Cortex of kidney (tissue), 1 donor: ENCODE measurements at places on chromosomes 12 and 14.

DNA sequence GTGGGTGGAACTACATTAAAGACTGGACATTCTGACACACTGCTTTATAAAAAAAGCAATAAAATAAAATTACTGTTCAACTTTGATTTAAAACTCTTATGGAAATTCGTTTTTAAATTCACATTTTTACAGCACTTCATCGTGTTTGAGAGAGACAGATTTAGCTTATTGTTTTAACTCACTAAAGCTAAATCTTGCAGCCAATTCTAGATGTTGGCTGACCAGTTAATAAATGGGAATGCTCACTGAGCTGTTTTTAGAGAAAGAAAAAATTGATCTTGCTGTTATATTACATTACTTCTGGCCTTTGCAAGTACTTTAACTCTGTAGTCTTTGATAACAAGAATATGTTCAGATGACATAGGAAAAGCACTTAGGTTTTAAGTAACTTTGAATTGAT lies 157.1 kb downstream of the PLCZ1 start:
- no peak for DNase-seq

DNA sequence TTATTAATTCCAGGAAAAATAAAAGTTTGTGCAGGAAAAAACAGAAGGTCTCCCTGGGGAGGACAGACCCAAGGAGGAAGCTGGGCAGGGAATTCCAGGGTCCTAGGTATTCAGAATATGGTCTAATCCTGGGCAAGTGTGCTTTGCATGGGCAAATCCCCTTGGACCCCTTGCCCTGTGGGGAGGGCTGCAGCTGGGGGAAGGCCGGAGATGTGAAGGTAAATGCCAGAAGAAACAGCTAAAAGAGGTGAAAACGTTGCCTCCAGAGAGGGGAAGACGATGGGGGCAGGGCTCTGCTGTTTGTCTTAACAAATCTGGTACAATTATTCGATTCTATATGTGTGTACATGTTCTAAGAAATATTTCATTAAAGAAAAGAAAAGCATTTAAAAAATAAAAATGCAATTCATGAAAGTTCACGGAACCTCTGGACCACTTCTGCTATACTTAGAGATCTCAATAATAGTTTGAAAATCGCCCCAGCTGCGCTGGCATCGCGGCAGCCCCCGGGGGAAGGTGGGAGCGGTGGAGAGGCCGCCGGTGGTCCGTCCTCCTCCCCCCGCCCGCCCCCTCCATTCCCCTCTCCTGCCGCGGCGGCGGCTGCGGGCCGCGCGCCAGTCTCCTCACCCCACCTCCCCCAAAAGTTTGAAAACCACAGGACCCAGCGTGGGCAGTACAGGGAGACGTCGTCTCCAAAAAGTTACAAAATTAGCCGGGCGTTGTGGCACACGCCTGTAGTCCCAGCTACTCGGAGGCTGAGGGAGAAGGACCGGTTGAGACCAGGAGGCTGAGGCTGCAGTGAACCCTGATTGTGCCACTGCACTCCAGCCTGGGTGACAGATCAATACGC lies 1.5 kb upstream of the PRPF40B start:
- DNase-seq: no peak

DNA sequence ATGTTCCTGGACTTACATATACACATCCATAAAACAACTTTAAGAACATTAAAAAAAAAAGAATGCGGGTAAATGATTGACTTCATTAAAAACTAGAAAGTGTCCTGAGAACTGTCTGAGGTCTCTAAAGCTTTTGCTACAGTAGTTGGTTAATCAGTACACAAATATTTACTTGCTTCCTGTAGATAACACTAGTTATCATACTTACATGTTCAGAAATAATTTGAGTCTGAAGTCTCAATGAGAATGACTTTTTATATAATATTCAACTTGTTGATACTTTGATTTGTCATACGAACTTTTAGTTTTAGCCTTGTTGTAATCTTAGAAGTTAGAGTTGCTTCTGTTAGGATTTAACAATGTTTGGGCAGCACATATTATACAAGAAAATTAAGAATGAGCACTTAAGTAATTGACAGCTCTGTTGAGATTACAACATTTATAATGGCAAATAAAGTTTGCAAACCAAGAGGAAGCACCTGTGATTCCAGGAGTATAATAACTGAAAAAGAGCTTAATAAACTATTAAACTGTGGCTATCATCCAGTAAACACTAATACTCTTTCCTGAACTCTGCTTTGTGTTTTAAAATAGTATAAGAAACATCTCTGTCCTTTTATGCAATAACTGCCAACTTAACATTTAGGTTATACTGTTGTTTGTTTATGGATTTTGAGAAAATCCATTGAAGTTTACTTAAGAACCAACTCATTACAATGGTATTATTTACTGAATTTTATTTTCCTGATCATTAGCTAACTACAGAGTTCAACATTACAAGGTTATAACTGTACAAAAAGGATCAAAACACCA lies 131.7 kb downstream of the MIPOL1 start:
- no peak for DNase-seq

GRCh38 chr12:31326736-31327659 lies 1.0 kb upstream of the SINHCAF start:
- no peak for DNase-seq

GRCh38 chr12:51505360-51506105 lies 80.9 kb downstream of the SLC4A8 start:
- no peak for DNase-seq

DNA sequence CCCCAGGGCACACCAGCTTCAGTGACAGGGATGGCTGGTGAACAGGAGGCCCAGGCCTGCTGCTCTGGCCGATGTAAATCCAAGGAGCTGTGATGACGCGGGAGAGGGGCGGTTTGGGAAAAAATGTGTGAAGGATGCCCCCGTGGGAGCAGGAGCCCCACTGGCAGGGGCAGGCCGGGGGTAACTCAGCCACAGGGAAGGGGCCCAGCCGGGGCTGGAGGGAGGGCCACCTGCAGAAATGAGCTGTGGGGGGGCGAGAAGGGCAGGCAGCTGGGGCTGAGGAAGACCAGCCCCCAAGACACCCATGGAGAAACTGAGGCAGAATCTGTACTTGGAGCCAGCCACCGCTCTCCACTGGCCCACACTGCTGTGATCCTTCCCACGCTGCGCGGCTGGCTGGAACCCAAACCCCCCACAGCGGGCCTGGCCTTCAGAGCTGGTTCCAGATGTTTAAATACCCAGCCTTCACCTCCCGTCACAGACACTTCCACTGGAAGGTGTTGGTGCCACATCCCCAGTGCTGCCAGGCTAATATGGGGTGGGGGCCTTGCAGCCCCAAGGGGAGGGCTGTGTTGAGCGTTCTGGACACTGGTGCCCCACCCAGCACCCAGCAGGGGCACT lies 28.5 kb upstream of the ANKRD9 start:
- no peak for DNase-seq

GRCh38 chr14:94051779-94052178 lies 25.6 kb downstream of the OTUB2 start:
- DNase-seq: no peak

- DNase-seq: no peak
Measured at GRCh38 chr12:99911081-99911480, 73.7 kb downstream of the ANKS1B start.

DNA sequence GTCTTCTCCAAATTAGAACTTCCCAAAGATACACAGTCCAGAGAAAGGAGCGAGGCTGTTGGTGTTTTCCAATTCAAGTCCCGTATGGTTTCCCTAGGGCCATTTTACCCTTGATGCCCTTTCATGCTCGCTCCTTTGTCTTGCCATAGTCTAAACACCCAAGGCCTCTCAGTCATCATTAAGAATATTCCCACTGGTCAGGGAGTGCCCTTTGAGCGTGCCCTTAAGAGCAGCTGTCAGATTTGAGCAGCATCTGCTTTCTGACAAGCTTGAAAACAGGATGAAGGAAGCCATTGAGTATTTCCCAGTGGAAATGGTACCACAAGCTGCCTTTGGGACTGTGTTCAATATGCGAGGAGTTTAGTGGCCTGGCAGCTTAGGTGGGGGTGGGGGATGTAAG lies 10.4 kb upstream of the GALNT16 start:
- no peak for DNase-seq

GRCh38 chr12:8831116-8831515 lies 8.7 kb downstream of the A2ML1 start:
- DNase-seq: no peak

DNA sequence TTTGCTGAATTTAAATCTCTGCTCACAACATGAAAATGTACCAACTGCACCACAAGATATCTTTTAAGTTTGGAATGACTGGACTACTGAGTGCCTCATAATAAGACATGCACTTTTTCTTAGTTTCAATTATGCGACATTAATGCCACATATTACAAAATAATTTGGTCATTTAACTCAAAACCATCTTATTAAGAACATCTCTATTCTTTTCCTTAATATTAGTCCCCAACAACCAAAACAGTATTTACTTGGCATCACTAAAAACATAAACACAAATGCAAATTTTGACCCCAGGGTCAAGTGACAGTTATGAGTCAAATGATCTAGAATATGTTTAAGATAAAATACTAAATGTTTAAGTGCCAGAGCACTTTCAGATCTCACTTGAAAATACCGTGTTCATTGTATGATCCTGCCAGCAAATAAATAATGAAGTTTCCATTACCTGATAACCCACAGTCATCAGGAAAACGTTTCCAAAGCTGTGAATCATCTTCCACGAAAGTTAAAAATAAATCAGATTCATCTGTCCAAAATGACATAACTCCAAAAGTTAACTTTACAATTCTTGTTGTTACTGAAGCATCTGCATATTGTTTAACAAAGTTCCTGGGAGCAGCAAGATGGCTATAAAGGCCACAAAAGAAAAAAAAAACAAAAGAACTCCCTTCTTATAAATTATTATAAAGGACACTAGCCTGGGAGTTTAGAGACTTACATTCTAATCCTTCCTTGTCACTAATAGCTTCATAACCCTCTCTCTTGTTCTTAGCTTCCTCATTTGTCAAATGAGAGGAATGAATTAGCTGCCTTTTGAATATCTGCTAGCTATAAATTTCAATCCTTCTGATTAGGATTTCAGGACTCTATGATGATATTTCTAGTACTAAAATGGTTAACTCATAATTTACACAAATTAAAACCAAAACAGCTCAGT lies 30.5 kb upstream of the AP4S1 start:
- no peak for DNase-seq

GRCh38 chr12:6249580-6249979 lies 49.4 kb downstream of the CD9 start:
- no peak for DNase-seq

DNA sequence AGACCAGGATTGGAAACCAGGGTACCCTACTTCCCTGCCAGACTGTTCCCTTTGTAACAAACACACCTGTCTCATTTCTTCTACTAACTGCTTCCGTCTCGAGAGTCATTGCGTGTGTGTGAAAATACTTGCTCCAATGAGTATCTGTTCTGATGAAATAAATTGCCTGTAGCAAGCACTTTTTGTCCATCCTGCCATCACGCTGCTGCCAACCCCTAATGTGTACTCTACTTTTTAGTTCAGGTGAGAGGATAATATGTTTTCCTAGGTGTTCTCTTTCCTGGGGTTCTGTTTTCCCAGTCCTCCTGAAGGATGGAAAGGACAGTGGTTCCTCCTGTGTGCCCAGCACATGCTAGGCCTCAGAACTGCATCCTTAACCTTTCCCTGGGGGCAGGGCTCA lies 1.0 kb downstream of the TUNAR start:
- DNase-seq: no peak

DNA sequence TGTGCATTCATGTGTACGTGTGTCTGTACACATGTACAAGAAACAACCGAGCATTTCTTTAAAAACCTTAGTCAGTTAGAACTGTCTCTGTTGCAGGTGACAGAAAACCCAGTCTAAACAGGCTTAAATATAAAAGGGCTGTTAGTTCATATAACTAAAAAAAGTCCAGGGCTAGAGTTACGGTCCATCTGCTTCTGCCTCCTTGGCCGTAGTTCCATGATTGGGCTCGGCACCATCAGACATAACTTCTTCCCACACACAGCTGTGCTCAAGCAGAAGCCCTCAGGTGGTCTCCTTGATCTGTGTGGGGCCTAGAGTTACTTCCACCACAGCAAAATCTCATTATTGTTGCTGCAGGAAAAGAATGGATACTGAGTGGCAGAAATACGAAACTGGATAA lies 34.6 kb downstream of the CKB start:
- no peak for DNase-seq

GRCh38 chr12:112900298-112901145 lies 6.2 kb upstream of the OAS1 start:
- no peak for DNase-seq

- DNase-seq: no peak
Measured at GRCh38 chr14:88195676-88196075, 127.4 kb downstream of the KCNK10 start.

DNA sequence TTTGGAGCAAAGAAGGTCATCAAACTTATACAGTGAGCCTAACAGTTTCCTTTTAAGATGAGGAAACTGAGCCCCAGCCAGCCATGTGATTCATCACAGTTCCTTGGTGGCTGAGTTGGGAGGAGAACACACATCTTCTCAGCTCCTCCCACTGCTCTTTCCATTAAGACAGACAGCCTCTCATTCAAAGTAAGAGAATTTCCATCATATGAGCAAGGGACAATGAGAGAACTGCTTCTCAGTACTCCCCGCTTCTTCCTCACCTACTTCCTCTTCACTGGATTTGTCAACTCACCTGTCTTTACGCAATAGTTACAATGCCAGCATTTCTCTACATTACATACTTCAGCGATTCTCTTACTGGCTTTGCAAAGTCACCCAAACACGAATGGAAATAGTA lies 2.2 kb downstream of the IFNG start:
- DNase-seq: no peak

DNA sequence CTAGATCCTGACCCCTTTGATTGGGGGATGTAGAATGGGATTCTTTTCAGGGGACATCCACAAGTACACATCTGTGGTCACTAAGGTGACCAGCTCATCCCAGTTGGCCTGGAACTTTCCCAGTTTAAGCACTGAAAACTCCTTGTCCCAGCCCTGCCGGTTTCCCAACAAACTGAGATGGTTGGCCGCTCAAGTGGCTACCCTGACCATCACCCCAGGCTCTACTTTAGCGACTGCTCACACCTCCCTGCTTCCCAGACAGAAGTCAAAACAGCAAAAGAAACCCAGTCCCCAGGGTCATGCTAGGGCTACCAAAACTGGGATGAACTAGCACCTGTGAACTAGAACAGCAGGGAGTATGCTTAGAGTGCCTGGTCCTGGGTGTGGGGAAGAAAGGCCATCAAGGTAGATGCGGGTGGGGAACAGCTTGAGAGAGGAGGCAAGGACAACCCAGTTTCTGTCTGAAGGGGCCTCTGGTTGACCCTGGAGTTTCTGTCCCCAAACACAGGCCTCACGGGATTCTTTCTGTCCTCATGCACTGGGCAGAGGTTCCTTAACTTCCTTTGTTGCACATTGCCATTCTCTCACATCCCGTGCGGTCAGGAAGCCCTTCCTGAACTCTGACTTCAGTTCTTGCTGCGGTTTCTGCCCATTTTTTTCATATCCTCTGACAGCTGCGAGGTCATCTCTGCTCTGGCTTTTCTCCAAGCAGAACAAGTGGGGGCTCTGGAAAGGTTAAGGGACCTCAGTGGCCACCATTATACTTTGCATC lies 1.6 kb downstream of the LTB4R start:
- no peak for DNase-seq
